ENCODE measurements at places on chromosomes 1 and 21.

DNA sequence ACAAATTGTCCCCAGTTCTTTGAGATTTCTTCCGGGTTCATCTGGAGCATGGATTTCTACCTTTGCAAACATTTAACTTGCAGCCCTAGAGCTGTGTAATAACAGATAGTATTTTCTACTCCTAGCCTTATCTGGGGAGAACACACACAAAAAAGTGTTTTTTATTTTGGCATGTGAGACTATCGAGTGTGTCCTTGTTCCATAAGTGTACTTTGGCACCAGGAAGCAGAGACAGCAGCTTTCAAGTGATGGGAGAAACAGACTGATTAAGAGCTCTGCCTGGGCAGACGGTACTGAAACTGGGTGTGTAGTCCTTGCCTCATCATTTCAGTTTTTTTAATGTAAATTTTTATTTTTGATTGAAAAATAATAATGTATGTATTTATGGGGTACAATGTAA lies 297.4 kb downstream of the ST6GALNAC3 start:
- no peak for DNase-seq

DNA sequence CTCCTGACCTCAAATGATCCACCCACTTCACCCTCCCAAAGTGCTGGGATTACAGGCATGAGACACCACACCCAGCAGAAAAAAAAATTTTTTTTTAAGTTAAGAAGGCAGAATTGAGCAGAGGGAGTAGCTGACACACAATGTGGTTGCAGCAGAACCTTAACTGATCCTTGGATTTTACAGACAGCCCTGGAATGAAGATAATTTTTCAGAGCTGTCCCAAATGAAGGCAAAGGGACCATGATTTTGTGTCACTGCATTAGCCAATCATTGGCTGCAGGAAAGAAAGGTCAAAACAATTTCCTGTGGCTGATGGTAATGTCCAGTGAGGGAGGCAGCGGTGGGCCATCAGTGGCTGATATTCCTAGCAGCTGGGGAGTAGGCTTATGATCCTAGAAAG lies 19.3 kb upstream of the AQP10 start:
- DNase-seq, result no peak

DNA sequence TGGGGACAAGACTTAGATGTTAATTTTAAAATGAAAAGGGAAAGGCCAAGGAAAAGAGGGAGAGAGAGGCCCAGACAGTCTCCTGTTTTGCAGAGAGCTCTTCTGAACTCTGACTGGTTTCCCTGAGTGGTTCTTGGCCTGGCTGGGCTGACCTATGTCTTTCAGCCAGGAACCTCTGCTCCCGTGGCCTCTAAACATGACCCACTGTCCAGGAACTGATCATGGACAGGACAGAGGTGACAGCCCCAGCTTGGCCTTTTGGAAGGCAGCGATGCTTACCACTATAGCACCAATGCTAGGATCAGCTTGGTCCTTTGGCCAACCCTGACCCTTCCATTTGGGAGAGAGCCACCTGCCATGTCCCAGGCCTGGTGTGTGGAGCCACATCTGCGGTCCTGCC lies 55.2 kb downstream of the PRDM16 start:
- no peak for DNase-seq

- no peak for DNase-seq
These were observed 13.3 kb upstream of the LCE5A start for GRCh38 chr1:152497273-152497672.

- no peak for DNase-seq
These were observed 479 bp upstream of the SNX7 start for GRCh38 chr1:98660940-98661543.

DNA sequence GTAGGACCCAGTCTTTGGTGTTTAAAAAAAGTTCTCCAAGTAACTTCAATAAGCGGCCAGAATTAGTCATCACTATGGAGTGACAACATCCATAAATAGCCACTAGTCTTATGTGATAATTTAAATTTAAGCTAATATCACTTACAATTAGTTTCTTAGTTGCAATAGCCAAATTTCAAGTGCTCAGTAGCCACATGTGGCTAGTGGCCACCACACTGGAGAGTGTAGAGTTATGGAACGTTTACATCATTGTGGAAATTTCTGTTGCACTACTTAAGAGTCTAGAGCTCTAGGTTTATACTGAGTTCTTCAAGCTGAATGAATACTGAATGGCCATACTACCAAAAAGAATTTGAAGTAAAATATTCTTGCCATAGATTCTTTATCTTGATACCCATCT lies 121.1 kb downstream of the RUNX1 start:
- DNase-seq, result no peak

DNA sequence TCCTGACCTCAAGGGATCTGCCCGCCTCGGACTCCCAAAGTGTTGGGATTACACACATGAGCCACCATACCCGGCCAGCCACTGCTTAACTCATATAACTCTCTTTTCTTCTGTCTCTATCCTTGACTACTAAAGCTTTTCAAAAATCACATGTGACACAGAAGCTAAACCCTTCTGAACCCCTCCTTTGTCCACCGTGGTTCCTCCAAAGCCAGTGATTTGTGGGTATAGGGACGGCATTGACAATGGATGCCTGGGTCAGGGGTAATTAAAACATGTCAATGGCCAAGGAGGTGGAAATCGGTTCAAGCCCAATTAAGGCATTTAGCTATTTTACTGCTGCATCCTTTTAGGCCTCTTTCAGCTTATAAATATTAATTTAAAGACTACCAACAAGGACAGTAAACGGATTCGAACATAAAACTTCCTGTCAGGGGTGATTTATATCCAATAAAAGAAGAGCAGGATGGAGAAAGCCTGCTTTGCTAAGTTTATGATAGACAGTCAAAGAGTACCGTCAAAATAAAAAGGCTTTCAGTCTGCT lies 242.3 kb downstream of the GPATCH2 start:
- no peak for DNase-seq

DNA sequence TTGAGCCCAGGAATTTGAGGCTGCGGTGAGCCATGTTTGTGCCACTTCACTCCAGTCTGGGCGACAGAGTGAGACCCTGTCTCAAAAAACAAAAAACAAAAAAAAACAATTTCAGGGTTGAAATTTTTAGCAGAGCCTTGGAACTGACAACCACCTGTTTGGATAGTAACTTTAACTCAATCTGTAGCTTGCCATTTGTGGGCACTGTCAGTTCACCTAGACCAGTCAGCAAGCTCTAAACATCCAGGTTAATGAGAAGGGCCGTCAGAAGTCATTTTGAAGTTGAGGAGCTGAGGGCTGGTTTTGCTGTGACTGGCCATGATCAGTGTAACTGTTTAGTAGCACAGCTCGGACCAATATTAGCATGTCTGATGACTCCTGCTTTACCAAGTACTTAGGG lies 8.4 kb downstream of the TRAPPC10 start:
- DNase-seq, result no peak

- DNase-seq, result no peak
These were observed 284.4 kb upstream of the PKN2 start for GRCh38 chr1:88399690-88400089.

- DNase-seq, result peak; percentile 52
These were observed 429 bp downstream of the SRRM1 start for GRCh38 chr1:24643363-24644099.

- no peak for DNase-seq
These were observed 6.6 kb downstream of the PKLR start for GRCh38 chr1:155294520-155295182.

DNA sequence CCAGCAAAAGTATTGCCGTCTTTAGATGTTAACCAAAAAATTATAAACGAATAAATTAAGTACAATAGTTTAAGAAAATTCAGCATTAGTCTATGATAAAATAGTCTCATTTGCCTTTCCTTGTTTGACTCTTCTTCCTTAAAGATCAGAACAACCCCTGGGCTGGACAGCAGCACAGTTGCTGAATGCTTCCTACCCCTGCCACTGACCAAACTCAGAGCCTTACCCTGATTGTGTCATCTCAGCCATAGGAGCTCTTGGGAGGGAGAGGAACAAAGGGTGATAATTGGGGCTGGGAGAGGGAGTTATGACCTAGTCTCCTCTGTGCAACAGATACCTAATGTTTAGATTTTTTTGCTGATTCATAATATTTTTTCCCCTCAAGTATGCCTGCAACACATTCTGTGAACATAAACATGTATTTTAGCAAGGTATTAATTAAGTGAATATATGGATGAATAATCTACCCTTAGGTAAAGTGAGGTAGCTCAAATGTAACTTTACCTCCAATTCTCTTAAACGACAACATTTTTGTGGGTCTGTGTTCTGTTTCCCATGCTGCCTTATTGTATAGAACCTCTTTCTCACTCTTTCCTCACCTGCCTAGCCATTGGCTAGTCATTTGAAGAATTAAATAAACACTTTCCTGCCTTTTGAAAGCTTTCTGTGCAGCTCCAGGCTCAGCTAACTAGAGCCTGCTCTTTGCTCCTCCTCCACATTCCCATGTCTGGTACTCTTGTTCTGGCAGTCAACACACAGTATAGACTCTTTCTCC lies 46.1 kb downstream of the FGGY start:
- no peak for DNase-seq

- DNase-seq, result no peak
These were observed 96.7 kb upstream of the IGSF21 start for GRCh38 chr1:18010945-18011344.

DNA sequence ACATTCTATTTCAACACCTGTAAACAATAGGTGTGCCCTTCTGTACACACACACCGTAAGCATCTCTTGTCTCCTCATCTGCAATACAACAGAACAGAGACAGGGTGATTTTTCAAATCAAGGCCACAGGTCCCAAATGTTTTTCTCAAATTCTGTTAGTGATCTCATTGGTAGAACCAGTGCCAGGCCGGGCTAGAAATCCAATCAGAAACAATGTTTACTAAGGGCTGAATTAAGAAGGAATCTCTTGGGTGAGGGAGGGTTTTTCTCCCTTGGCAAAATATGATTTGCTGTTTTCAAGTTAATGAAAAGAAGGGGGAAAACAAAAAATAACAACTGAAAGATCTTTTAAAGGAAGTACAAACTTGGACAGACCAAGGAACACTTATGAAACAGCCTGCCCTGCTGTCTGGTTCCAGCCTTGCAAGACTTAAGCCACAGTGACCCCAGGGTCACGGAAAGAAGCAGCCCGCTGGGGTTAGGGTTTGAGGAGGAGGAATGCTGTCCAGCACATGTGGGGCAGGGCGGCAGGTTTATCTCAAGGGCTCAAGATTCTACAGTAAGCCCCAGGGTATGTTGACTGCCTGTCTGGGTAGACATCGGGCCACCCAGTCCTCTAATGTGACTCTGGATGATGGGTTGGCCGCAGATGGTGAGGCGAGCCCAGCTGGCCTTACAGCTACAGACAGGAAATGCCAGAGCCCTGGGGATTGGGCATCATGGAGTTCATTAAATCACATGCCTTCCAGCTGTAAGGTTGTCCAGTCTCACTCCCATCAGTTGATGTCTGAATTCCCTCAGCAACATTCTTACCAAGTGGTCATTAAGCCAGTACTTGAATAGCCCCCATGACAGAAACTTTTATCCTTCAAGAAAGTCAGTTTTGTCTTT lies 73.3 kb upstream of the SLC44A3 start:
- no peak for DNase-seq

DNA sequence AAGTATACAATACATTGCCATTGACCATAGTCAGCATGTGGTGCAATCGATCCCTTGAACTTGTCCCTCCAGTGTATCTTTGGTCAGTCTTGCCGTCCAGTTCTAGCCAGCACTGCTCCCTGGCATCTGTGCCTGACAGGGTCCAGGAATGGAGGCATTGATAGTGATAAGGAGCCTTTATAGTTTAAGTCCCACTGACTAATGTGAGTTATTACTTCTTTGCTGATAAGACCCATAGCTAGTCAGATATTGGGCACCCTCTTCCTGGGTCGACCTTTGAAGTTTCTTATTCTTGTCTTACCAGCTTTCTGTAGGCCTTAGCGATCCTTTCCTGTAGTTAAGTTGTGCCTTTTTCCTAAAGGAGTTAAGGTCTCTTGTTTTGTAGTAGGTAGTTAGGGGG lies 13.0 kb downstream of the UCK2 start:
- DNase-seq, result no peak

GRCh38 chr1:227268943-227269342 lies 49.3 kb downstream of the CDC42BPA start:
- no peak for DNase-seq
